ENCODE measurements at places on chromosomes 1 and 21.
A peak's percentile ranks its signal among the peaks of the same experiment; 100 is the strongest.

- DNase-seq: no peak
Observed at GRCh38 chr1:232306269-232306961, 323.5 kb downstream of the SIPA1L2 start.

- DNase-seq: no peak
Observed at GRCh38 chr1:19329611-19330010, 17.5 kb downstream of the SLC66A1 start.

GRCh38 chr21:34201481-34201858, 128.1 kb downstream of the MRPS6 start:
- DNase-seq: no peak

- DNase-seq: no peak
Observed at GRCh38 chr1:200558866-200559459, 61.6 kb downstream of the KIF14 start.

- DNase-seq: no peak
Observed at GRCh38 chr21:41955516-41955915, 1.7 kb upstream of the C2CD2 start.

DNA sequence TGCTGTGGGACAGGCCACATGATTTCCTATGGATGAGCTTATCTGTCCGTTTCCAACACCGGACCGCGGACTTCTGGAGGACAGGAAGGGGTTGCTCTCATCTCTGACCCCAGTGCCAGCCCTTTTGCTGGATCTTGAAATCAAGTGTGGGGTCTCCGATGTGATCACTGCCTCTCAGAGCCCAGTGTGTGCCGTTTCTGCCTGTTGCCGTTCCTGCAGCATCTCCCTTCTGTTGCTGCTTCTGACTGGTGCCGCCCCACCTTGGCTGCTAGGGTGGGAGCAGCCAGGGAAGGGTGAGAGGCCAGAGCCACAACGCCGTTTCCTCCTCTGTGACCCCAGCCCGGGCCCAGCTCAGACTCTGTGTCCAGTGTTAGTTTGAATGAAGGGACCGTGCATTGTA, 67.3 kb upstream of the WNT4 start:
- DNase-seq: no peak

DNA sequence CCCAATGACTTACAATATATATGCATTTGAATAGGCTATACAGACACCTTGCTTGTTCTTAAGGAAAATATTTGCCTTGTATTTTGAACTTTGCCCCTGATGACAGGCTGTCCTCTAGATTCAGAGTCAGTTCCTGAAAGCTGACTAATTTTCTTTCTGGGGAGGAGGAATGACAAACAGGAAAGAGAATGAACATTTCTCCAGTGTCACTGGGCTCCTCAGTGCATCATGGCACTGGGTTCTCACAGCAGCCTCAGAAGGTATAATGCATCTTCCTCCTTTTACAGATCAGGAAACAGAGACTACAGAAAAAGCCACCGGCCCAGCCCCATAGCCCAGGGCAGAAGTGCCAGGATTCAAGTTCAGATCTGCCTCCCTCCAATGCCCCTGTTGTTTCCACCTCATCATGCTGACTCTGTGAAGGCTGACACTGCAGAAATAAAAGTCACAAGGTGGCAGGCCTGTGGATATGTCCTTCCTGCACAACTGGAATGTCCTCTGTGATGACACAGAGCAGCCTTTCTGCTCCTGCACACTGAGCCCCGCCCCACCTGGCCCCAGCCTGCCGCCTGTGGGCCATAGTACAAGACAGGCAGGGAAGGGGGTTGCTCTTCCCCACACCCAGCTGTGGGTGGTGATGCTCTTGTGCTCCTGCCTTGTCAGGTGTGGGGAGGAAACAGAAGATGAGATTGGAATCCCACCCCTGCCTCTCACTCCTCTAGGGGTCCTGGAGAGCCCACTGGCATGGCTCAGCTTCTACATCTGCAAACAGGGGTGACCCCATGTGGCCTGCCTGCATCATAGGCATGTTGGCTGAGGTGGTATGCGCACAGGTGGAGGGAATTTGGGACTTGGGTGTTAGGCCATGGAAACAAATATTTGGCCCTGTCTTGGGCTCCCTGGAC, 6.4 kb downstream of the TTC22 start:
- no peak for DNase-seq

DNA sequence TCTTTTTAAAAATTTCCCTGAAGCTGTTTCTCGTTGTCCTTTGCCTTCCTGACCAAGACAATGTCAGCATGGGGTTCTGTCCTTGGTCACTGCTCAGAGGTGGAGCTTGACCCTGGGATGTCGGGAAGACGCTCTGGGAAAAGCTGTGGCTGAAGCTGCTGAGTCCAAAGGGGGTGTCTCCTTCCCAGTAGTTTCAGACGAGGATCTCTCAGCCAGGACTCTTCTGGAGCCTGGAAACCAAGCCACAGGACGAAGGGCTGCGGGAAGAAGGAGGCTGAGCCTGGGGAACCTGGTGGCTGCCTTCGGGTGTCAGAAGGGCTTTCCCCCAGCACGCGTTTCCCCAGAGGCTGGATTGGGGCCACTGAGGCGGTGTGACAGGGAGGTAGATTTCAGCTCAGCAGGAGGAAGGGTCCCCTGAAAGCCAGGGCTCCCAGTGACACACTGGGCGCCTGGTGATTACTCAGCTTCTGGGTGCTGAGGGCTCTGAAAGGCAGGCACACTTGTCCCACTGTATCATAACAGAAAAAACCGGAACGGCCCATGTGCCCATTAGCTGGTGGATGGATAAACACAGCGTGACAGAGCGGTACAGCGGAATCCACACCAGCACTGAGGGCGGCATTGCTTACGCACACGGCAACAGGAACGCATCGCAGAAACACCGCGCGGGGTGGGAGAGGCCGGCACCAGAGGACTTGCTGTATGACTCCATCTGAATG, 5.0 kb upstream of the KRTAP12-1 start:
- no peak for DNase-seq

DNA sequence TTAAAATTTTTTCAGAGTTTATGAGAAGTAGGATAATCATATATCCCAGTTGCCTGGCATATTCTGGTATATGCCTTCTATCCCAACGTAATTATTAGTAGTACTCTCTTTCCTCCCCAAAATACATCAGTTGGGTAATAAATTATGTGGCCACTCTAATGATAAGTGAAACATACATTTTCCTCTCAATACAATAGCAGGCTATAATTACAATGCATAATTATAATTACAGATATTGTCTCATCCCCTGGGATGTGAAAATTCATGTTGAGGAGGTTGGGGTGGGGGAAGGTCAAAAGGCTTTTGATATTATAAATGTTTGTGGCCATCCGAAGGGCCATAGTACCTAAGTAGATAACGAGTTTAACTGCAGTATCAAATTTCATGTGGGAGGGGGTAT, 277.1 kb downstream of the ST6GALNAC3 start:
- DNase-seq: no peak

- DNase-seq: no peak
Observed at GRCh38 chr1:99818063-99818699, 32.0 kb upstream of the AGL start.

GRCh38 chr1:156625436-156626078, 6.3 kb downstream of the HAPLN2 start:
- peak; percentile 66 for DNase-seq

DNA sequence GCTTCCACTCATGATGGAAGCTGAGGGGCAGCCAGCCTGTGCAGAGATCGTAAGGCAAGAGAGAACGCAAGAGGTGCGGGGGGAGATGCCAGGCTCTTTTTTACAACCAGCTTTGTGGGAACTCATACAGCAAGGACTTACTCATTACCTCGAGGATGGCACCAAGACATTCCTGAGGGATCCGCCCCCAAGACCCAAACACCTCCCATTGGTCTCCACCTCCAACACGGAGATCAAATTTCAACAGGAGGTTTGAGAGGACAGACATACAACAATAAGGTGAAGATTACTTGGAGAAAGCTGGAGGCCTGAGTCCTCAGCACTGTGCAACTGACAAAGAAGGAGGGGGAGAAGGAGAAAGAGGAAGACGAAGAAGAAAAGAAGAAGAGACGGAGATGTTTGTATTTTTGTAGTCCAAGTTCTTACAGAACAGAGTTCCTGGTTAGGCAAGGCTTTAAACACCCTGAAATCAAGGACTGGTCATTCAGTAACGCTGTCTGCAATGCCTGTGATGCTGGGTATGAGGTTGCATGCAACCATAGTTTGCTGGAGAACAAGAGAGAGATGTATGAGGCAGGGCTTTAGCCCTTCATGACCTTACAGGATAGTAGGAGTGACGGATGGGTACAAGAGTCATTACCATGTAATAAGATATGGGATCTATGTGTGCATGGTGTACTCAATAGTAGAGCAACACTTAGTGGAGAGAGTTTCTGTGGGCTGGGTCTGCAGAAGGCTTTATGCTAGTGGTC, 19.7 kb upstream of the GALNT2 start:
- DNase-seq: no peak

- DNase-seq: no peak
Observed at GRCh38 chr1:240993004-240993403, 364.0 kb downstream of the RGS7 start.

DNA sequence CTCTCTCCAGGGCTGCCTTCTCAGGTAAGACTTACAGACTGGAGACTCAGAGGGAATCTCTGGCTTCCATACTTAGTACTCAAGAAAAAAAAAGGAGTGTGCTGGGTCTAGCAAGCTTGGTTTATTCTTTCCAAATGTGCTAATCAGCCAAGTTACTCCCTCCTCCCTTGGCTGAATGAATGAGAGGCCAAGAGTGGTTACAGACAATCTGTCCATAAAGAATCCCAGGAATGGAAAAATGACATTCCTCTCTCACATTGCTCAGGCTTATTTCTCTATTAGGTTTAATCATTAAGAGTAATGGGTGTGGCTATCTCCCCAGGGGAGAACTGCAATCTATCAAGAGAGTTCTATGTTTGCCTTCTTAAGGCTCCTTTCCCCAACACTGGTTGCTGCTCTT, 547.3 kb upstream of the PLXNA2 start:
- DNase-seq: no peak

GRCh38 chr1:235022981-235023710, 105.5 kb downstream of the TOMM20 start:
- DNase-seq: no peak

- DNase-seq: no peak
Observed at GRCh38 chr1:200131551-200132125, 104.1 kb downstream of the NR5A2 start.

DNA sequence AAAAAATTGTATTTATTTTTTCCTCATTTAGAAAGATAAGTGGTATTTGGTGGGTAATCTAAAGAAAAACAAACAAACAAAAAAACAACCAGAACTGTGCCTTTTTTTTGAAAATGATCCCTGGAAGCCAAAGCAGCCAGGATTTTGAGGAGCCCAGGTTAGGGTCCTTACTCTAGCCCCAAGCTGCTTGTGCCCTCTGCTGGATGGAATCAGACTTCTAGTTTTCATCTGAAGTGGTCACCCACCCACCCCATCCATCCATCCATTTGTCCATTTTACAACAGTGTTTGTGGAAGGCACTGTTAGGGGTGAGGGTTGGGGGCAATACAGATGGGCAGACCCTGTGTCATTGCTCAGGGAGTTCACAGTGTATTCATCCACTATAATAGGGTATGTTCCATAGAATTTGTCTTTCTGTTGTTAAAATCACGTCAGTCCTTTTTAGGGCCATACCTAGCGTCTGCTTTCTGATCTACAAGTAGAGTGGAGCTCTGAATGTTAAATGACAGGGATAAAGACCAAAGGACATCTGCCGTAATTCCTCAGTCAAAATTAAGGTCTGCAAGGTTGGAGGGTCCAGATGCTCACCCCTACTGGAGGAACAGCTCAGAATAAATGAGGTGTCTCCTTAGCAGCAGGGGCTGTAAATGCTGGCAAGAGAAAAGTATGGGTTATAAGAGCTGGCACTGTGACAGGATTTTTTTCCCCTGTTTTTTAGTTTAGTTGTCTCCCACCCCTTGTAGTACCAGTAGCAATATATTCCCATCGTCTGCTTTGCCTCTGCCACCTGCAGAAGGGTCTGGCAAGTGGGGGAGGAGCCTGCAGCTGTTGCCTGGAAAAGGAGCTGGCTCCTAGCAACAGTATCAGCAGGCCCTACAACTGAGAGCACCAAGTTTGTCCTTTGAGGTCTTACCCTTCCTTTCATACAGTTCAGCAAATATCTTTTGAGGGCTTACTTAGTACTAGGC, 3.2 kb downstream of the LRRC42 start:
- no peak for DNase-seq

GRCh38 chr1:5927506-5928370, 64.5 kb downstream of the NPHP4 start:
- DNase-seq: no peak

GRCh38 chr21:38220270-38220737, 36.5 kb upstream of the KCNJ15 start:
- DNase-seq: no peak

DNA sequence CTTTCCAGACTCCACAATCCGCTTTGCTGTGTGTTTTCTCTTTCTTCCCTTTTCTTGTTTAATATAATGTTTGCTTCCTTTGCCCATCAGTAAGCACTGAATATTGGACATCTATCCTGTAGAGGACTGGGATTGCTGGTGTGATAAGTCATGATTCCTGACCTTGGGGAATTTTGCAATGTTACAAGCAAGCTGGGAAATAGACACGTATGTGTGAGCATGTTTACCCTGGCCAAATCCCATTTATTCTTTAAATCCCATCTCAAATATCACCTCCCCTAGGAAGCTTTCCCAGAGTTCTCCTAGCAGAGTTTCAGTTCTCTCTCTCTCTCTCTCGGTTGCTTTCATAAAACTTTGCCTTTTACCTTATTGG, 155.3 kb downstream of the ROR1 start:
- no peak for DNase-seq

DNA sequence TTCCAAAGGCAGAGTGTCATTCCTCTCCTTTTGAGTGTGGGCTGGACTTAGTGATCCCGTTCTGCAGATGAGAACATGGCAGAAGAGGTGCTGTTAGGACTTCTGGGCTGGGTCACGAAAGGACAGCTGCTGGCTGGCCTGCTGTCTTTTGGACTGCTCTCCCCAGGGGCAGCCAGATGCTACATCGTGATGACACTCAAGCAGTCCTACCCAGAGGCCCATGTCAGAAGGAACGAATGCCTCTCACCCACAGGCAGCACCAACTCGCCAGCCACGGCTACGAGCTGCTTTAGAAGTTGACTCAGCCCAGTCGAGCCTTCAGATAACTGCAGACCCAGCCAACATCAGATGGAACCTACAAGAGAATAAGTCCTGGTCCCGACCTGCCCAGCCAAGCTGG, 156.5 kb downstream of the KCNJ6 start:
- no peak for DNase-seq

DNA sequence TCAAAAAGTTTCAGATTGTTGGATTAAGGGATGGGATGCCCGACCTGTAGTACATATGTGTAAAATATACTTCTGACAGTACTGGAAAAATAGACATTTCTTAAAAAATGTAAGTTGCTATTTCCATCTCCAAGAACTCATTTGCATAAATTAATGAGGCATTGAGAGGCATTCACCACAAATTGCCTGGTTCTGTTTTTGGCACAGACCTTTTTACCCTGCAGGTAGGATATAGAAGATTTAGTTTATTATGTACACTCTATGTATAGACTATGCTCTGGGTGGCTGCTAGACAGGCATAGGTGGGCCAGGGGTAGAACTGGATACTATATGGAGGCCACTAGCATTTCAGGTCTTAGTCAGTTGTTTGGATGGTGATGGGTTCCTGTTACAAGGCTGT, 8.0 kb downstream of the CCDC17 start:
- no peak for DNase-seq
